Endothelial cell (in vitro differentiated cells): ENCODE measurements at places on chromosomes 2 and 18.

DNA sequence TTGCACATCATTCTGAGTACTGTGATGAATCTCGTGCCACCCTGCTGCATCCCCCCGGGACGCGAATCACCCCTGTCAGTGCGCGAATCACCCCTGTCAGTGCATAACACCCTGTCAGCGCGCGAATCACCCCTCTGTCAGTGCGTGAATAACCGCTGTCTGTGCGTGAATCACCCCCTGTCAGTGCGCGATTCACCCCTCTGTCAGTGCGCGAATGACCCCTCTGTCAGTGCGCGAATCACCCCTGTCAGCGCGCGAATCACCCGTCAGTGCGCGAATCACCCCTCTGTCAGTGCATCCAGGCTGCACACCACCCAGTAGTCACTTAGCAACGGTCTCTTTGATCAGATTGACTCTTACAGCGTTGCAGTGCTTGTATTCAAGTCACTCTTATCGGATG lies 134.4 kb upstream of the TPO start:
- DNase-seq = no peak

- DNase-seq = no peak
Observed at GRCh38 chr2:223108351-223109050, 56.5 kb downstream of the KCNE4 start.

- no peak for DNase-seq
Observed at GRCh38 chr18:74069178-74070050, 78.2 kb downstream of the FBXO15 start.

DNA sequence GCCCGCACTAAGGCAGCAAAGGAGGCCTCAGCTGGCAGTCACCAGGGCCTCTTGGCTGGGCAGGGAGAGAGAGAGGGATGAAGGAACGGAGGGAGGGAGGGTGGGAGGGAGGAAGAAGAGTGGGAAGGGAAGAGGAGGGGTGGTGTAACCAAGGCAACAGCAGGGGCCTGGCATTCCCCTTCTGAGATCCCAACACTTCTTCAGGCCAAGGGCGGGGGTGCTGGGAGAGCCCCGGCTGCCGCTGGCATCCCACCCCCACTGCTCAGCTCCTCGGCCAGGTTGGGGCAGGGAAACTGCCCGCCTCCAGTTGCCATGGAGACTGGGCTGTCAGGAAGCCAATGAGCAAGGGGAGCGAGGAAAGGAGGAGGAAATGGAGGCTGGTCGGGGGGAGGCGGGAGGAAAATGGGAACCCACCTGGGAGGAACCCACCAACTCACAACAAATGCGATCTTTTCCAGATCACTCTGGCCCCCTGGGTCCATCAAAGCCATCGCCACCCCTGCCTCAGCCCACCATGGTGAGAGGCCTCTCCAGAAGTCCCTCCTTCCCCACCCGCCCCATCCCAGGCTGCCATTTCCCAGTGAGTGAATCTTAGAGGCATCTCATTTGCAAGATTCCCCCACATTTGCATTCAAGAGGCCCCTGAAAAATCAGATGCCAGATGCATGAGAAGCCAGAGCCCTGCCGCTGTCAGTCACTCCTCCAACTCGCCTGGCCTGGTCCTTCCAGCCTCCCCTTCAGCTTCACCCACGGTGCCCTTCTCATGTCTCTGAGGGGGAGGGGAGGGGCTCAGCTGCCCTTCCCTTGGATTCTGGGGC lies 12.4 kb downstream of the SH2D6 start:
- DNase-seq = no peak

GRCh38 chr18:34802959-34803358 lies 92.9 kb downstream of the DTNA start:
- DNase-seq = no peak

DNA sequence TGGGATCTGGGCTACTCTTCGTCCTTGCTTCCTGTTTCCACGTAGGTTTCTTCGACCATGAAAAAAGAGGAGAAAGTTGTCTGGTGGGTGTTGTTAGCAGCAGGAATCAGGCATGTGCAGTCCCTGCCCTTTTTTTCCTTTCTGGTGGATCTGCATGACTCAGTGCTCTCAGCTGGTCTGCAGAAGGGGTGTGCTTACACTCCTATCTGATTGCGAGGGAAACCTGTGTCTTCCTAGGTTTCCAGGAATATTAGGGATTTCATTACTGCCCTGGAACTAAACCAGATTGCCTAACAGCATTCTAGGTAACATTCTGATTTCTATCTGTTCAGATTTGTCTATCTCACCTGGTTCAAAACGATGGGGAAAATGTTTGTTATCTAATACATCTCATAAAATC lies 174.3 kb downstream of the CCDC102B start:
- no peak for DNase-seq

- DNase-seq = no peak
Observed at GRCh38 chr2:234478121-234478858, 18.6 kb downstream of the ARL4C start.

DNA sequence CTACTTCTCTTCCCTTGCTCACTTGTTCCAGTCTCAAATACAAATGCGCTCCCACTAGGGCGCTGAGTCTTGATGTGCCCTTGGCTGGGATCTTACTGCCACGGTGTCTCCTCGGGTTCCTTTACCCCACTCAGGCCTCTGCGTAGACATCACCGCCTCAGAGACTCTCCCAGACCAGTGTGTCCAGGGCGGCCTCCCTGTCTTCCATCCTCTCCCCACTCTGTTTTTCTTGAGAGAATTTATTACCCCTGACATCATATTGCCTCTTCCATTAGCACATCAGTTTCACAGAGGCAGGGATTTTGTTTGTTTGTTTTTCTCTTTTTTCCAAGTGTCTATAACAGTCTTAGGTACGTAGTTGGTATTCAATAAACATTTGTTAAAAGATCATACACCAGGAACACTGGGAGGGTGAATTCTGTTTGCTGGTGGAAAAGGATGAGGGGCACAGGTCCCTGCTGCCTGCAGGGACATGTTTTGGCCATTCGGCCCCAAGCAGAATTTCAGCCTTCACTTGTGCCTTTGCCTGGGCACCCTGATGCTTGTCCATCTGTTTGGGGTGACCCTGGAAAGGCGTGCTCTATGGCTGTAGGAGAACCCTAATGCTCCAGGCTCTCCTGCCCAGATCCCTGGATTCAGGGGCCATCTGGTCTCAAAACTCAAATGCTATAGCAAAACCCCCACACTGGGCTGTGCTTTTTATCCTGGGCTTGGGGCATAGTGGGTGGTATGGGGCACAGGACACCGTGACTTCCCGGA lies 55.0 kb downstream of the RPL37A start:
- DNase-seq = no peak

DNA sequence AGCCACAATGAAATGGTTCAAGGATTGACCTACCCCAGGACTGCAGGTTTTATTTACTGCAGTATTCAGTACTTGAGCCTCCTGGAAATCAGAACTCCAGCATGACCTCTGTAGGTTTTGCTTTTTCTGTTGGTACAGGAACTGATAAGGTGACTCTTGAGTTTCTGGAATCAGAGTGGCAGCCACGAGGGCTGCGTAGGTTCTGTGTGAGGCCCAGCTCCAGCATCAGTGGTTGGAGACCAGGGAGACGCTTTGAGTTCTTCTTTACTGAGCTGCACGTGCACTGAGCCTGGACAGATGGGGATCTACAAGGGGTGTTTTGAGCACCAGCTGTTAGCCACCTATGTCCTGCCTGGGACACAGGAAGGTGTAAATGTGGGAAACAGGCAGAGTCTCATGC lies 222.7 kb upstream of the EPAS1 start:
- no peak for DNase-seq

GRCh38 chr2:175468431-175469098 lies 287.1 kb upstream of the ATP5MC3 start:
- DNase-seq = no peak

- DNase-seq = no peak
Observed at GRCh38 chr2:196217116-196217515, 45.7 kb upstream of the STK17B start.

DNA sequence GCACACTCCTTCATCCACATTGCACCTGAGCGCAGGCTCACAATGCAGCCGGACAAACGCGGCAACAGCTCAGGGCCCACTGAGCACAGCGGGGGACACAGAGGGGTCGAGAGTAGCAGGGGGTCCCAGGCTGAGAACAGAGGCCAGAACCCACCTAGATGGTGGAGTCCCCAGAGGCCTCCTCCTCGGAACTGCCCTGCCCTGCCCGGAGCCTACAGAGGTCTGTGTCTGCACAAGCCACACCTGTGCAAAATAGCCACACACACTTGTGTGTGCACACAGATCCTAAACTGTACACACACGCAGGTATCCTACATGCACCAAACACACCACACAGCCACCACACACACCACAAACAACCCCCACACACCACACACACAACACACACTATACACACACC lies 72.8 kb downstream of the TMEM18 start:
- DNase-seq = no peak

GRCh38 chr18:79625195-79625923 lies 54.2 kb upstream of the CTDP1 start:
- no peak for DNase-seq

GRCh38 chr18:69282371-69282770 lies 118.3 kb upstream of the DOK6 start:
- no peak for DNase-seq

- no peak for DNase-seq
Observed at GRCh38 chr2:82993609-82994008, 1465.5 kb downstream of the SUCLG1 start.

- DNase-seq = no peak
Observed at GRCh38 chr18:22971038-22971437, 37.9 kb downstream of the RBBP8 start.

- DNase-seq = no peak
Observed at GRCh38 chr2:181764095-181764963, 84.0 kb upstream of the NEUROD1 start.

GRCh38 chr2:170449034-170449433 lies 266.1 kb upstream of the SP5 start:
- DNase-seq = no peak
